ENCODE measurements at places on chromosomes 2 and 18. TPM values are rescaled to one million over a fixed set of nuclear protein-coding genes. Genes with fewer than 3 reads are reported as not detected.

DNA sequence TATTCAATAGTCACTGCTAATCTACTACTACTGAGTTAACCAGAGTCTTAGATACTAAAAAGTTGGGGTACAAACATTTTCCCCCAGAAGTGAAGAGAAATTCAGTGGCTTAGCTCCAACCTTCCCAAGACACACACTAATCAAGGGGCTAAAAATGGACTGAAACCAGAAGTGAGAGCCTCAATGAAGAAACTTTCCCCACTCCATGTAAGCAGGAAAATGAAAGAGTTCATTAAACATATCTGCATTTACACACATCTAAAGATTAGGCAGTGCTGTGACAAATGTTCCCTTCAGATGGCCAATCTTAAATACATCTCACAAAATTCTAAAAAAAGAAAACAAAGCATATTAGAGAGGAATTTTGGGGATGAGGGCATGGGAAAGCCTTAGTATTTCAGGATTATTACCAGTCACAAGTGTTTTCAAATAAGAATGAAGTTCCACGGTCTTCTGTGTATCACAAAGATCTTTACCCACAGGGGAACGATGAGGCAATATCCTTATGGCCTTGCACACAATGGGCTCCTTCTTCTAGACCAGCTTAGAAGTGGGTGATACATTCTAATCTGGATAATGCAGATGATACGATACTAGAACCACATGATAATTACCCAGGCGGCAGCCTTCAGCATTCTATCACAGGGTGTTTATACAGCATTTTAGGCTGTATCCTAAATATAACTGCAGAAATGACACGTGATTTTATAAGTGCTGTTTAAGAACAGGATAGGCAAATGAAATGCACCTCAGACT lies 17.1 kb downstream of the ANKRD44 start:
- no peak for DNase-seq

- DNase-seq: no peak
Measured at GRCh38 chr2:30315391-30316063, 84.2 kb downstream of the LBH start.

LOXL3 gene
- polyA plus RNA-seq: 41.1 TPM

DNA sequence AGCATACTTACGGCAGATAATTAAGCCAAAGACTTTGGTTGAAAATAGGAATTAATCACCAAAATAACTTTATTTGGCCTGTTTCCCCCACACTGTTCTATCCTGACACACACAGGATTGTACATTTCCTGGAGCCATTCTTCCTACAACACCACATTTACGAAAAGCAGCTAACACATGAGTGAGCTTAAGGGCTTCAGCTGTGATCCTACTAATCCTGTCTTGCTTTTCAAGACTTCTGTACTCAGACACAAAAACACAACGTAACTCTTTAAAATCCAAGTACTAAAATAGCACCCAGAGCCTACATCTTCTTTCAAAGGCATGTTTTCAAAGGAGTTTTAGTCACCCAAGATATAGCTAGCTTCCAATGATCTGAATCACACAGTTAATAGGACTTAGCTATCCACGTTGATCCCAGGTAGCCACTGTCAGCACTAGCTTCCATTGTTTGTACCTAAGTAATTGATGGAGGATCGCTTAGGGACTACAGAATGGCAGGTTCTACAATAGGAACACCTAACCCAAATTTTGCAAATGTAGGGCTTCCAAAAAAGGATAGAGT lies 42.8 kb upstream of the TTC39C start:
- no peak for DNase-seq

GRCh38 chr2:206869824-206870495 lies 69.4 kb upstream of the CPO start:
- DNase-seq: no peak

DNA sequence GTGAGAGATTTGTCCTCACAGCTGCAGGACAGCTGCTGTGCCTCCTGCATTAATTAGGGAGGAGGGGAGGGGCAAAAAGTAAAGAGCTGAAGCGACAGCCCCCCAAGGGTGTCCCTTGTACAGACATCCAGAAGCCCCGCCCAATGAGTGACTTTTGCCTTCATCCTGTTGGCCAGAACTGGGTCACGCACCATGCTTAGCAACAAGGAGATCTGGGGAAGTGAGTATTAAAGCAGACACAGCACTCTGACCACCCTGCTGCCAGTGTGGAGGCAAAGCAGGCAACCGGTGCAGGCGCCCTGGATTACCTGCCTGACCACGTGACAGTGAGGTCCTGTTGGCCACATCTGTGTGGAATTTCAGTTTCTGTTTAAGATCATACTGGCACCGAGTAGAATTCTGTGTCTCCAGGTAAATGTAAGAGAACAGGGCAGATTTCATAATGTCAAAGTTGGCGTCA lies 21.5 kb upstream of the BIN1 start:
- no peak for DNase-seq

KCNIP3 gene
- 0.12 TPM for polyA plus RNA-seq

DNA sequence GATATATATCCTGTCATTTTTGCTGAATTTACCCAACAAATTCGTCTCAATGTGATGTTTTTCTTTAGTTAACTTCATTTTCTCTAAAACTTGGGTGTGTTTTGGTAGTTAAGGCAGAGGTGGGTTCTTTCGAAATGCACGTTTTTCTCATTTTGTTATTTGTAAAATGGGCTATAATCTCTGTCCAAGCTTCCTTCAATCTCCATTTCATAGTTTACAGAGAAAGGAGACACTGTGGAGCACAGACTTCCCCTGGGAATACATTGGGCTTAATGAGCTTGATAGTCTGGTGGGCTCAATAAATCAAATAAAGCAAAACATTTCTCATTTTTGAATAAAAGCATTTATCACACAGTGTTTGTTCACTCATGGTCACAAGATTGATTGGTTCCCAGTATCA lies 145.1 kb downstream of the AGPS start:
- DNase-seq: no peak

SP5 gene
- polyA plus RNA-seq: not detected

DNA sequence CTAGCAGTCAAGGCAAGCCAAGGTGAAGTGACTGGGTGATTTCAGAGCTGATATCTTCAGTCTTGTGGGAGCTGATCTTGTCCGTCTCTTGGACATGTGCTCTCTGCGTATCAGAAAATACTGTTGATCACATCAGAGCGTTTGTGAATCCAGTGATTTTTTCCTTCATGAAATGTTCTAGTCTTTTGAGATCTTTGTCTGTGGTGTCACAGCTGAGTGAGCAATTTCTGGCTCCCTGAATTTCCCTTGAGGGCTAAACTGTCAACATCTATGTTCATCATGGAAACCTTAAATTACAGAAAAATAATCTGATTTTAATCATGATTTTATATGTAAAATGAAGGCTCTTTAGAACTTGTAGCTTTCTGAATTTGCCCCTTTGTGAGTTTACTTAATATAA lies 432.0 kb downstream of the CCDC85A start:
- DNase-seq: no peak

DNA sequence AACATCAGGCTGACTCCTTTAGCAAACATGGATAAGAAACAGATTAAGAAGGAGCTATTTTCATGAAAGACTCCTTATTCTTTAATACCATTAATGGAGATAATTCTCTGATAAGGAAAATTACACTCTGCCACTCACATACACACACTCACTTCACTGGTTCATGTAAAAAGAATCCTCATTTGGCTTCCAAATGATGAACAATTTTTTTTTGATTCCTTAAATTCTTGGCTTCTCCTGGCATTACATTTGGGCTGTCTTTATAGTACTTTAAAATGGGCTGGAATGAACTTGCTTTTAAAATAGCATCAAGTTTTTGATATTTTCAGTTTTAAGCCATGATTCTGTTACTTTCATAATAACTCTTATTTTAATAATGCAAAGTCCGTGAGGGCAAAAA lies 328.6 kb downstream of the SLC8A1 start:
- DNase-seq: no peak

ADRA2B gene
- not detected for polyA plus RNA-seq

DNA sequence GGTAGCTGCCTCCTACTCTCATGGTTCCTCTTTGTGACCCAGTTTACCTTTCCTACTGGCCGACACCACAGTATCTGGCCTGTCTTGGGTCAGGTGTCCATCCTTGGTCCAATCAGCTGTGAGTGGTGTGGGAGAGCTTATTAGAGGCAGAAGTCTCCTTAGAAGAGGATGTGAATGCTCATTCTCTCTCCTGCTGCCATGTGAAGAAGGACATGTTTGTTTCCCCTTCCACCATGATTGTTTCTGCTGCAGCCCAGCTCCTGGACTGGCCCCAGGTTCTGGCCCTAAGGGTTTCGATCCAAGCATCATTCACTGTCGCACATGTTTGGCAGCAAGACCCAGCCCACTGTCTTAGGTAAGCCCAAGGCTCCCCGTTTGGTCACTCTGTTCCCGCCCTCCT lies 55.3 kb upstream of the TGIF1 start:
- no peak for DNase-seq

TUBA3E gene
- not detected for polyA plus RNA-seq

DNA sequence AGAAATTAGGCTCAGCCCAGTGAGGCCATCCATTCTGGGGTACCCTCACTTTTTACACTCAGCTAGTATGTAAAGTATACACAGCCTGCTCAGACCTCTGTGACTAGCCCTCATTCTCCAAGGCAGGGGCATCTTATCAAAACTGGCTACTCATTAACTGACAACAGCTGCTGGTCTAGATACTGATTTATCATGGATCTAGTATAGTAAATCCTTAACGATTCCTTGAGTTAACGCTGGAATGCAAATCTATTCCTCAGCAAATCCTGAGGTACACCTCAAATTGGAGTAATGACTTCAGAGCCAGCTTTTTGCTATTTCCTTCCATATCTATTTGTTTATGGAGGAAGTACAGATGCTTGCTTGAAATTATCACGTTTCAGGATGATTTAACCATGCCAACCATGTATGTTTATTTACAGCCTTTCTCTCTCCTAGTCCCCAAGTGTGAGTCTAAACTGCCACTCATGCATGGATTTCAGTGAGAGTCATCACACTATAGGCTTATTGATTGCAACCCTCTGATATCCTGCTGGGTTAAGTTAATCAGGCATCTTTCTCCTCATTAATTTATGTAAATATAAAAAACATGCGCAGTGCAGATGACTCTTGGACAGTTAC lies 70.2 kb upstream of the DOK6 start:
- no peak for DNase-seq

GRCh38 chr18:35143622-35144596 lies 96.9 kb upstream of the ZNF397 start:
- peak; percentile 21 for DNase-seq

- DNase-seq: no peak
Measured at GRCh38 chr2:239729681-239730566, 295.2 kb downstream of the NDUFA10 start.

- no peak for DNase-seq
Measured at GRCh38 chr2:12588986-12589385, 127.8 kb upstream of the TRIB2 start.

GRCh38 chr18:80109676-80110078 lies 615 bp downstream of the ADNP2 start:
- no peak for DNase-seq

DNA sequence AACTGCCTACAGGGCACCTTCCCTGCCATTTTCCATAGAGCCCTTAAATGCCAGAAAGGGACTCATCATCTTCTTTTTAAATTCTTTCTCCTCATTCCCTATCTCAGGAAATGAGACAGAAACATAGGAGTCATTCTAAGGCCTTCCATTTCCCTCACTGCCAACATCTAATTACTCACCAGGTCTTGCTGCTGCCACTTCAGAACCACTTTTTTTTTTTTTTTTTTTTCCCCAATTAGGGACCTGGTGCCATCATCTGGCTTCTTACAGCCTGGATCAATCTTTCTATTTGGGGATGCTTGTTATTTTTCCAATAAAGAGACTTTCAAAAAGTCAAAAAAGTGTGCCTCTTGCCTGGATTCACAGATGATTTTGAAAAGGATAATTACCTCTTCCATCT lies 373.4 kb downstream of the LPIN1 start:
- no peak for DNase-seq

ALPG gene
- not detected for polyA plus RNA-seq

DNA sequence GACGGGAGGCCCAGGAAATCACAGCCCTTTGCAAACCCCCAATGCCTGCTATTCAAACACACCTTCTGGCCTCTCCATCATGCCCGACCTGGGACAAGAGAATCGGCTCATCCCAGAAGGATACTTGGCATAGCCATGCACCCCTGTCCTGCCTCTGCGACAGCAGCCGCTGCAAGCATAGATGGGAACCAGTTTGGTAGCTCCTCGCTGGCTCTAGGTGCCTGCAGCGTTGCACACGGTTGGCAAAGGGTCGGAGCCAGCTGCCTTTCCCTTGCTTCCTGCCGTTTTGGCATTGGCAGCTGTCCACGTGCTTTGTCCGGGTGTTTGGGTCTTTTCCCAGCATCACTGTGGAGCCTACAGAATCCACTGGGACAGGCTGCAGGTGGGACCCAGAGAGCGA lies 76.9 kb downstream of the TWIST2 start:
- DNase-seq: no peak

- no peak for DNase-seq
Measured at GRCh38 chr18:5419030-5419429, 123.5 kb upstream of the ZBTB14 start.

- no peak for DNase-seq
Measured at GRCh38 chr2:170266358-170266757, 88.4 kb downstream of the MYO3B start.

DNA sequence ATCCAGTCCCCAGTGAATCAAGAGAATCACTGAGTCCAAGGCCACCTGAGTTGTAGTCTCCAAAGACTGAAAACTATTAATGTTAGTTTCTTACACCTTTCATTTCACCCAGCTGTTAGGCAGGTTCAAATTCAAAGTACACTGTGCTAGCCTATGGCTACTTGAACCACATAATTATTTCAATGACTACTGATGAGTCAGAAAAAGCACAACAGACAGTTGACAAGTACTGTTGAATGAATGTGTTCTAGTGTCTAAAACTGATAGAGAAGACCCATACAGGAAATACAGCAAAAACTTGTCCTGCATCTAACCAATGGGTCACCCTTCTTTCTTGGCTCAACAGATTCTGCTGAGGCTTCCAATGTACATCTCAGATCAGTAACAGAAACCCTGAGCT lies 160.9 kb downstream of the MYO5B start:
- DNase-seq: no peak

PLEKHH2 gene
- polyA plus RNA-seq: 4.5 TPM

DNA sequence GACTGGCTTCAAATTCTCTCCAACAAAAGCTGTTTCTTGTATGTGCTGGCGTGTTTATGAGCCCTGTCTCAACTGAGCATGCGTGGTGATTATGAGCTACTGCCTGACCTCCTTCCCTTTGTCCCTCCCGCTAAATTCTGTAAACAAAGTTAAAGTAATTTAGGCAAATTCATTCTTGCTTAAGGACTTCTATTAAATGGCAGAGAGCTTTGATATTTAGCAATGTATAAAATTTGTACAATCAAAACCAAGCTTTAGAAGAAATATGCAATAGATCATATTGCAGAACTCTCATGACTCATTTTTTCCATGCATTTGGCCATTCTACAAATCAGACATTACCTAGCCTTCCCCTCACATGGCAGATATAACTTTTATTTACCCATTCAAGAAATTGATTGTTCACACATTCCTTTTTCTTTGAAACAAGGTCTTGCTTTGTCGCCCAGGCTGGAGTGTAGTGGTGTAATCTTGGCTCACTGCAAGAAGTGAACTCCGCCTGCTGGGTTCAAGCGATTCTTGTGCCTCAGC lies 18.2 kb downstream of the IGFBP2 start:
- peak; percentile 53 for DNase-seq

ADD2 gene
- 0.12 TPM for polyA plus RNA-seq

Data from AG04450 (cell line).